ENCODE measurements at places on chromosomes 1 and 21.
A peak's percentile ranks its signal among the peaks of the same experiment; 100 is the strongest.

DNA sequence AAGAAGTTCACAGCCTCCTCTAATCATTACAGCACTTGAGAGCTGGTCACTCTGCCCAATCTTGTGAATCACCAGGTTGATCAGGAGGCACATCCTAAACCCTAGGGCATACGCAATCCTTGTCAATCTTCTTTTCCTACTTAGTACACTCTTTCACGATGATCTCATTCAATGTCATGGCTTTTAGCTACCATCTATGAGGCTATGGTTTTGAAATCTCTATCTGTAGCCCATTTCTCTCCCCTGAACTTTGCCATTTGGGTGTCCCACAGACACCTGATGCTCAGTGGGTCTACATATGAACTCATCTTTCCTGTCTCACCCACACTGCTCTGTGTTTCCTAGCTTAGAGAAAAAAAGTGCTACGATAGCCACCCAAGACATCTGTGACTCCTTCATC is 1.9 kb upstream of the MED18 start:
- no peak overlapping the region for H3K27ac ChIP-seq
- no peak overlapping the region for H3K4me3 ChIP-seq
- DNase-seq, result no peak
- peaks cover 8% of the 10 kb centered on the region for H3K36me3 ChIP-seq

DNA sequence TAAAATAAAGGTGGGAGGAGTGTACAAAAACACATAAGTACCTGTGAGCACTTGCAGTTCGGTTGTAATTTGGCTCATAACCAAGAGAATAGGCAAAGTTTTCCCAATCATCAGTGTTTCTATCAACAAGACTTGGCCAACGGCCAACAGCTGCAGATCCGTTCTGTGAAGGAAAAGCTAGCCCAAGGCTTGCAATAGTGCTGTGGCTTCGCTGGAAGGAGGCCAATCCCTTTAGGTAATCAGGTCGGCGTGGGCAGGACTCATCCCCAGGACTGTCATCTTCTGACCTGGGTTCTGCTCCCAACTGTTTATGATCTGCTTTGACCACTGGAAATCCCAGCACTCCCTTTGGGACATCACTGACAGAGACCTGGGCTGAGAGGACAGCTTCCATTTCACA is 107.8 kb downstream of the LYST start:
- no peaks in the 10 kb centered on the region for H3K27me3 ChIP-seq
- H3K27ac ChIP-seq, result no peak overlapping the region

- peaks cover 6% of the 10 kb centered on the region for H3K4me1 ChIP-seq
- H3K27ac ChIP-seq, result no peak overlapping the region
- H3K27me3 ChIP-seq, result peaks cover 6% of the 10 kb centered on the region
Measured at GRCh38 chr1:200535605-200536004, 84.9 kb downstream of the KIF14 start.

DNA sequence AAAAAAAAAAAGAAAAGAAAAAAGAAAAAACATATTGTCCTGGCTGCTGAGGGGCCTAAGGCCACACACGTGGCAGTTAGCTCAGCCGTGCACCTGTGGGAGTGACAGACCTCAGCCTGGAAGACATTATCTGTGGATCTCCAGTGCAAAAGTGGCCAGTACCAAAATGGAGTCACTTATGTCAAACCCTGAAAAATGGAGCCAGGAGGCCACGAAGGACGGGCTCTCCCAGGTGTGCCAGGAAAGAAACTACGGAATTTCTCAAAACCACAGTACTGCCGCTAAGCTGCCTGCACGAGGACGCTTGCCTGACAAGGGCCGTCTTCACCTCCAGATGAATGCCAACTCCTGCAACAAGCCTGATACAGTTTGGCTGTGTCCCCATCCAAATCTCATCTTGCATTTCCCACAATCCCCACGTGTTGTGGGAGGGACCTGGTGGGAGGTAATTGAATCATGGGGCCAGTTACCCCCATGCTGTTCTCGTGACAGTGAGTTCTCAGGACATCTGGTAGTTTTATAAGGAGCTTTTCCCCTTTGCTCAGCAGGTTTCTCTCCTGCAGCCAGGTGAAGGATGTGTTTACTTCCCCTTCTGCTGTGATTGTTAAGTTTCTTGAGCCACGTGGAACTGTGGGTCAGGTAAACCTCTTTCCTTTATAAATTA is 5.3 kb upstream of the MIB2 start:
- no peaks in the 10 kb centered on the region for H3K27me3 ChIP-seq
- no peak overlapping the region for H3K27ac ChIP-seq
- H3K36me3 ChIP-seq, result 0 out of 2 replicates have a peak, but pooled peaks cover 5% of the 10 kb centered on the region

- H3K27ac ChIP-seq, result no peak overlapping the region
- H3K27me3 ChIP-seq, result peaks cover 28% of the 10 kb centered on the region
- H3K36me3 ChIP-seq, result no peaks in the 10 kb centered on the region
- H3K4me1 ChIP-seq, result peaks cover 33% of the 10 kb centered on the region
- no peak overlapping the region for H3K4me3 ChIP-seq
- no peak for DNase-seq
Measured at GRCh38 chr1:110134050-110134595, 16.2 kb upstream of the SLC6A17 start.

- H3K36me3 ChIP-seq, result peaks cover 30% of the 10 kb centered on the region
- no peaks in the 10 kb centered on the region for H3K27me3 ChIP-seq
- no peak for DNase-seq
- H3K4me3 ChIP-seq, result no peak overlapping the region
Measured at GRCh38 chr1:29297450-29297849, 61.1 kb downstream of the PTPRU start.

DNA sequence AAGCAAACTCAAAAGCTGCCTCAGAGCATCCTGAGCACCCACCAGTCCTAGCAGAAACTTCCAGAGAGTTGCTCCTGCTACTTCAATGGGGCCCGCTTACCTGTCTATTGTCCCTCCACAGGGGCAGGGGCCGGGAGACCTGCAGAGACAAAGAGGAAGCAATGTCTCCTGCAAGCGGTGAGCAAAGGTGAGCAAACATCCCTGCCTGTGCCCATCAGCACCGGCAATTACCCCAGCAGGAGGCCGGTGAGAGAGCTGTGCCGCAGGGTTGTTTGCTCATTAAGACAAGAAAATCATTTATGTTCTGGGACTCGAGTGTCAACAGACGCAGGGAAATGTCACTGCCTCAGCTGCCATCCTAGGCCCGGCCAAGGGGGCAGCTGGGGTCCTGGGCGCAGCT is 53.8 kb upstream of the TARDBP start:
- H3K27ac ChIP-seq, result no peak overlapping the region
- peaks cover 46% of the 10 kb centered on the region for H3K4me1 ChIP-seq
- H3K36me3 ChIP-seq, result no peaks in the 10 kb centered on the region
- peak; percentile 61 for DNase-seq

DNA sequence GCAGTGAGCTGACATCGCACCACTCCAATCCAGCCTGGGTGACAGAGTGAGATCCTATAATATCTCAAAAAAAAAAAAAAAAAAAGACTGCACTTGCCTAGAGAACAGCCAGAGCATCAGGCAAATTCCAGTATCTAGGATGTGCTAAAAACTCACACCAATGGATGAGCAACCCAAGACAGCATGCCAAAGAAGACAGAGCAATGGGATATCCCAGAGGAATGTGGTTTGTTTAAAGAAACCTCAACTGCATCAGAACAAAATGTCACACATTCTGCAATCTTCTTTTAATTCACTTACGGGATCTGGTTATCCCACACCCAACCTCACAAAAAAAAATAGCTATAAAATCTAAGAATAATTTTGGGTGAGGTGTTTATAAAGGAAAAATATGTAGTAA is 7.3 kb downstream of the KCNH1 start:
- DNase-seq, result no peak
- H3K27ac ChIP-seq, result no peak overlapping the region
- no peak overlapping the region for H3K4me3 ChIP-seq
- peaks cover 8% of the 10 kb centered on the region for H3K27me3 ChIP-seq
- no peaks in the 10 kb centered on the region for H3K36me3 ChIP-seq
- no peaks in the 10 kb centered on the region for H3K4me1 ChIP-seq

GRCh38 chr1:58060559-58061170 is 485.9 kb downstream of the OMA1 start:
- DNase-seq, result no peak
- no peaks in the 10 kb centered on the region for H3K27me3 ChIP-seq
- peaks cover 8% of the 10 kb centered on the region for H3K4me1 ChIP-seq

All from WTC11 (cell line).